Kidney (tissue), 22 donors: ENCODE measurements at places on chromosomes 13 and 19.

DNA sequence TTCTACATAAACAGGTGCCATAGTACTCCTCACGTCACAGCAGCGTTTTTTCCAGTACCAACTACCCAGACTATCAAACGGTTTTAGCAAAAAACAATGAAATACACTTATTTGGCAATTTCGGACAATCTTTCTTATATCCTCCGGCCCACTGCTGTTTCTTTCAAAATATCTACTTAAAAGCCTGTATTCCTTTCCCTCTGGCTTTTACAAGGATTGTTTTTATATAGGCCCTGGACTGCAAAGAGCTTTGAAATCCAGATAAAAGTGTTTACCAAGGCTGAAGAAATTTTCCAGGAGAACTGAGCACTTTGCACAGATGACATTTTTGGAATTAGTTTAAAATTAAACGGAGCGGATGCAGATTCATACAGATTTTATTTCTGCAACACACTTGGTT lies 255.9 kb upstream of the STARD13 start:
- no peak for DNase-seq

DNA sequence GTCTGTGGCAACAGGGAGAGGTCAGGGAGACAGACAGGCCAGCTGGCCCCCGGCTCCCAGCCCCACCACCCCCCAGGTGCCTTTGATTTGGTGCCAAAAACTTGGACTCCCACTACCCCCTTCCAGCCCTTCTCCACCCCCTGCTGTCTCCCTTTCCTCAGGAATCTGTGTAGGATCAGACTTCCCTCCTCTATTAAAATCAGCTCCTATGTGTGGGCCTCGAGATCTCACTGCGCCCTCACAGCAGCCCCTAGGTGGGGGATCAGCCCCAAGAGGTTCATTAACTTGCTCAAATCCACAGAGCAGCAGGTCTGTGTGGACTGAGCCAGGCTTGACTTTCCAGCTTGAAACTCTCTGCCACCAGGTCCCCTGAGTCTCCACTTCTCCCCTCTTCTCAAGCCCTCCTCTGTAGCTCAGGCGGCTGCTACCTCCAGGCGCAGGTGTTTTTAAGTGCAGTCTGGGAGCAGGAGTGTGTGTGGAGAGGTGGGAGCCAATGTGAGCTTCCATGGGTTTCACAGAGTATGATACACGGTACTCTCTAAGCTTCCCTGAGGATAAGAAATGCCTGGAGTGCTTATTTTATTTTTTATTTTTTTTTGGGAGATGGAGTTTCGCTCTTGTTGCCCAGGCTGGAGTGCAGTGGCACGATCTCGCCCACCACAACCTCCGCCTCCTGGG lies 1.7 kb downstream of the GAPDHS start:
- DNase-seq = no peak

GRCh38 chr13:37144661-37145060 lies 39.2 kb upstream of the CSNK1A1L start:
- no peak for DNase-seq

GRCh38 chr13:21450936-21451335 lies 8.2 kb downstream of the ZDHHC20 start:
- no peak for DNase-seq

GRCh38 chr13:112903606-112904195 lies 65.3 kb upstream of the MCF2L start:
- no peak for DNase-seq

- DNase-seq = no peak
These were observed 85.3 kb upstream of the DOCK9 start for GRCh38 chr13:99063178-99063577.

GRCh38 chr13:109647053-109647452 lies 139.3 kb downstream of the IRS2 start:
- no peak for DNase-seq

DNA sequence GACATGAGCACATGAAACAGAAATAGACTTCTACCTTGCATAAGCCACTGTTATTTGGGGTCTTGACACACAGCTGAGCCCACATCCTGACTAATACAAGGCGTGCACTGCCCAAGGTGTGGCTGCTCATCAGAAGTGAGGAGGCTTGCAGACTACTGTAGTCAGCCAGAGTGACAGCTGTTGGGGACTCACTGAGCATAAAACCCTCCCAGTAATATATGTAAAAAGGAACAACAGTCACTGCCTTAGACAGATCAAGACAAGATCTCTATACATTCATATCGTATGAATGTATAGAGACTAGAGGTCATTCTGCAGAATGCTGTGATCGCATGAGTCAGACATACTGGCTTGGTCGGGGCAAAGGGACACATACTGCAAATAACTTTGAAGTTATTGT lies 4.1 kb upstream of the C1QTNF9B start:
- no peak for DNase-seq

DNA sequence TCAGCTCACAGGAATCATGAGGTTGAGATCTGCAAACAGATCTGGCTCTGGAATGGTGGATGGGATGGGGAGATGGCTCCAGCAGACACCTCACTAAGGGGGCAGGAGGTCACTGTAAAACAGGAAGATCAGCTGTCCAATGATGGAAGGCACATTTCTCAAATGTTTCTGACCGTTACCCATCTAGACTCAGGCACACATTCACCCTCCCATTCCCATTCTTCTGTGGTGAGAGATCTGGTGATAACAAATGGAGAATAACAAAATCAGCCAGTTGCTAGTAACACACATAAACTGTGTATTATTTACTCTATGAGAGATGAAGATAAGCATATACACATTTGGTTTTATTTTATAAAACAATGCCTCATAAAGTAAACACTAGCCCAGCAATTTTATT lies 235.9 kb downstream of the TSHZ3 start:
- no peak for DNase-seq

DNA sequence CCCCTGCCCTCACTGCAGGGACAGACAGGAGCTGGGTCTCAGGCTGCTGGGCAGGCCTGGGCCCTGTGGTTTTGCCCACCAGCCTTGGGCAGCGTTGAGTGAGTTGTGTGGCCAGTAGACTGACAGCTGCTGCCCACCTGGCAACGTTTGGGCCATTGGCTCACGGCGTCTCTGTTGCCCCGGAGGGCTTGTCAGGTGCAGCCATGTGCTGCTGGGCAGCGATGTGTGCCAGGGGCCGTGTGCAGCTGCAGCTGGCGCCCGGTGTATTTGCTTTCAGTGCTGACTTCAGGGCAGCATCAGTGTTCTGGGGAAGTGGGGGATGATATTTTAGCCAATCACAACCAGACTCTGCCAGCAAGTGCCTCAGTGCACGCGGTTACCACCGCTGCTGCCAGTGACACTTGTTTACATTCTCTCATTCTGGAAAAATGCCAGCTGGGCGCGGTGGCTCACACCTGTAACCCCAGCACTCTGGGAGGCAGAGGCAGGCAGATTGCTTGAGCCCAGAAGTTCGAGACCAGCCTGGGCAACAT lies 10.6 kb downstream of the FZR1 start:
- DNase-seq = no peak
